ENCODE measurements at places on chromosomes 2 and 18.

DNA sequence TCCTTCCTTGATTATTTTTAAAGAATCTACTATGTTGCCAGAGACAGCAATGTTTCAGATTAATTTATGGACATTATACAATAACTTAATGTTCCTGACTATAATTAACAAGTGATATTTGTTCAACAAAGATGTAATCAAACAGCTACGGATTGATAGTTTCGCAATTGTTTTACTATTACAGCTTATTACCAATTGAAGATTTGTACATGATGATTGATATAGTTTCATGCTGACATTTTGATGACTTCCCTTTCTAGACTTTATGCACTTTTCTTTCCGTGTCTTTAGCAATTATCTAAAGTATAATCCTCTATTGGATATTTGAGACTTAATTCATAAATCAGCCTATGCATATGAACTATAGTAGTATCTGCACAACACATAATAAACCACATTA, 6.5 kb downstream of the SP5 start:
- DNase-seq, result no peak

- peak; percentile 19 for DNase-seq
These were observed 409.2 kb upstream of the TCF4 start for GRCh38 chr18:55997151-55997561.

- DNase-seq, result no peak
These were observed 10.9 kb downstream of the ALS2 start for GRCh38 chr2:201769666-201770373.

DNA sequence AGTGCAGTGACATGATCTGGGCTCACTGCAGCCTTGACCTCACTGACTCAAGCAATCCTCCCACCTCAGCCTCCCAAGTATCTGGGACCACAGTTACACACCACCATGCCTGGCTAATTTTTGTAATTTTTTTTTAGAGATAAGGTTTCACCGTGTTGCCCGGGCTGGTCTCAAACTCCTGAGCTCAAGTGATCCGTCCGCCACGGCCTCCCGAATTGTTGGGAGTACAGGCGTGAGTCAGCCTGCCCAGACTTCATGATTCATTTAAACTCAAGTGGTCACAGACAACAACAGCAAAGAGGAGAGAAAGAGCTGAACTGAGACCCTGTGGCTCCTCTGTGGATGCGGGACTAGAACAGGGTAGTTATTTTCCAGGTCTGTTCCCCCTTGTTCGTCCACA, 83.0 kb downstream of the TSHZ1 start:
- peak; percentile 25 for DNase-seq

DNA sequence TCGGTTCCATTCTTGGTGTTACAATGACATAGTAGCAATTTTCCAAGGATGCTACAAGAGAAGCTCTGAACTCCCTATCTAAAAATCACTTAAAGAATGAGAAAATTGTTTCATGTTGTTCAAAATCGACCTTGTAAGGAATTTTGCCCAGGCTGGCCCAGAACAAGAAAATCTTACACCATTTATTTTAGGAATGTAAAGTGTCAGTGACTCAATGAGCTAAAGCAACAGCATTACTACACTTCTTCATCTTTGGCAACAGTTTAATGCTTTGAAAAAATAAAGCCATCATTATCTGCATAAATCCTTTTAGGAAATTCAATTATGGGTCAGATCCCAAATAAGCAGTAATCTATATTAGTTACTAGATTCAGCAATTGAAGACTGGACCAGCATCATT, 38.6 kb downstream of the SLC25A12 start:
- peak; percentile 73 for DNase-seq

GRCh38 chr2:176122052-176122682, 352 bp upstream of the HOXD9 start:
- no peak for DNase-seq

DNA sequence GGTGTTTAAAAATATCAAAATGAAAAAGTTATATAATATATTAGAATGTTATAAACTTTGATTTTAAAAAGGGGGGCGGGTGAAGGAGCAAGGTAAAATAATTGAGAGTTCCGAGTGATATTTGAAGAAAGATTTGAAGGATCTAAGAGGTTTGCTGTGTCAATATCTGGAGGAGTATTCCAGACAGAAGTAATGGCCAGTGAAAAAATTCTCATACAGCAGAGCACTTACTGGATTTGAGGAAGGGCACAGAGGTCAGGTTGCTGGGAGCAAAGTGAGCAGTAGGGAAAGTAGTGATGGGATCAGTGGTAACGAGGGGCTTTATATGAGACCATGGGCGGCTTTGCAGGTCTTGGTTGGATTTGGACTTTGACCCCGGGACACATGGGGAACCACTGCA, 531.5 kb downstream of the ADCYAP1 start:
- no peak for DNase-seq

DNA sequence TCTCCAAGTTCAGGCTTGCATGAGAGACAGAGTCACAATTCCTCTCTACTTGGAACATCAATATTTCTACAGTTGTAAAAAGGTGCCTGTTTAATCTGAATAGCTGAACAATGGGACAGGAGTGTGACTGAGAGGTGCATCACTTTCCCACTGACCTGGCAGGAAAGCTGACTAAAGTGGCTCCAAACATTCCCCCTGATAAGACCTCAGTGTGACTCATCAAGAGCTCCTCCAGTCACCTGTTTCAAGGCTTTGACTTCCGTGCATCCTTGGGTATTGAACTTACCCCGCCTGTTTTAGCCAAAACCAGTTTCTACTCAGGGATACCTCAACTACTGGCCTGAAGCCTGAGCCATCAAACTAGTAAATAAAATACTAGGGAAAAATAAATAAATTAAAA, 453.9 kb upstream of the DDX18 start:
- DNase-seq, result no peak

GRCh38 chr2:157840568-157841156, 35.5 kb downstream of the ACVR1 start:
- DNase-seq, result peak; percentile 54

- DNase-seq, result peak; percentile 86
These were observed 1.7 kb downstream of the FZD7 start for GRCh38 chr2:202035089-202035940.

- DNase-seq, result peak; percentile 31
These were observed 56.9 kb upstream of the SMAD2 start for GRCh38 chr18:47987388-47987699.

DNA sequence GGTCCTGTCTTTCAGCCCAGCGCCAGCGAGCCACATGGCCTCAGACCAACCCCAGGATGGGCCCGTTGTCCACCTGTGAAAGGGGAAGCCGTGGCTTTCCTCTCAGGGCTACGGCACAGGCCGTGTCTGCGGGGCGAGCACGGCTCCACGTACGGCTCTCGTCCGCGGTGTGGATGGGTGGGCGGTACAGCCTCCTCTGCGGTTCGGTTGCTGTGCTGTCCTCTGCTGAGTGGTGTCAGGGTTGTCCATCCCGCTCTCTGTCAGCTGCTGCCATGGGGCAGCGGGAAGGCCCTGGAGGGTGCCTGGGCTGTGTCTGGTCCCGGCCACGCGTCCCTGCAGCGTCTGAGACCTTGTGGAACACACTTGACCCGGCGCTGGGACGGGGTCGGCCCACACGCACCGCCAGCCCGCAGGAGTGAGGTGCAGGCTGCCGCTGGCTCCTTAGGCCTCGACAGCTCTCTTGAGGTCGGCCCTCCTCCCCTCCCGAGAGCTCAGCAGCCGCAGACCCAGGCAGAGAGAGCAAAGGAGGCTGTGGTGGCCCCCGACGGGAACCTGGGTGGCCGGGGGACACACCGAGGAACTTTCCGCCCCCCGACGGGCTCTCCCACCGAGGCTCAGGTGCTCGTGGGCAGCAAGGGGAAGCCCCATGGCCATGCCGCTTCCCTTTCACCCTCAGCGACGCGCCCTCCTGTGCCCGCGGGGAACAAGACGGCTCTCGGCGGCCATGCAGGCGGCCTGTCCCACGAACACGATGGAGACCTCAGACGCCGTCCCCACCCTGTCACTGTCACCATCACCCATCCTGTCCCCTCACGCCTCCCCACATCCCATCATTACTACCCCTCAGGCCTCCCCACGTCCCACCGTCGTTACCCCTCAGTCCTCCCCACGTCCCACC, 128.7 kb downstream of the NFATC1 start:
- DNase-seq, result no peak

GRCh38 chr18:65409261-65409660, 341.6 kb upstream of the CDH7 start:
- no peak for DNase-seq

DNA sequence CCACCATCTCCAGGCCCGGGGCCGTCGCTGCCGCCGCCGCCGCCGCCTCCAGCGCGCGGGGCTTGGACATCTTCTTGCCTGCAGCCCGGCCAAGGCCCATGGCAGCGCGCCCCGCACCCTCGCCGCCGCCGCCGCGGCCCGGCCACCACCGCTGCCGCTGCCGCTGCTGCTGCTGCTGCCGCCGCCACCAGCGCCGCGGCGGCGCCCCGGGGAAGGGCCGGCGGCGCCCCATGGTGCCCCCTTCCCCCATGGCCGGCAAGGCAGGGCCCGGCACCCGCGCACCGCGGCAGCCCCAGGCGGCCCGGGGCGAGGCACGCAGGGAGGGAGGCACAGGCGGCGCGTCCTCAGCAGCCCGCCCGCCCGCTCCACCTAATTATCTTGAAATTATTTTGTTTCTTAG, 3057.4 kb downstream of the RPIA start:
- DNase-seq, result no peak

DNA sequence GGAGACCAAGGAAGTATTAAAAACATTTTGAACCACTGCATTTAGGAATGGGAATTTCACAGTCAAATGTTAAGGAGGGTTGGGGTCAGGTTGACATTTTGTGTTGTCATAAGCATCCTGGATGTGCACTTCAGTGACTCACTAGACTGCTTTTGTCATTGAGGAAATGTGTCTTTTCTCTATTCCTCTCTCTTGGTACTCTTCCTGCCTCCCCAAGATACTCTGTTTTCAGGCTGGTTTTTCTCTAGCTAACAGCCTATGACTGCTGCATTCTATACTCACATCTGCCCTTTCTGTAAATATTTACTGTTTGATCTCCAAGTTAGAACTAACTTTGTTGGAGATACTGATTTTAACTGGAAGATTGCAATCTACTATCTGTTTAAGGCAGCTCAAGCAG, 23.4 kb downstream of the XRCC5 start:
- DNase-seq, result no peak

- DNase-seq, result peak; percentile 85
These were observed 34.0 kb downstream of the SH3RF3 start for GRCh38 chr2:109162999-109163398.

DNA sequence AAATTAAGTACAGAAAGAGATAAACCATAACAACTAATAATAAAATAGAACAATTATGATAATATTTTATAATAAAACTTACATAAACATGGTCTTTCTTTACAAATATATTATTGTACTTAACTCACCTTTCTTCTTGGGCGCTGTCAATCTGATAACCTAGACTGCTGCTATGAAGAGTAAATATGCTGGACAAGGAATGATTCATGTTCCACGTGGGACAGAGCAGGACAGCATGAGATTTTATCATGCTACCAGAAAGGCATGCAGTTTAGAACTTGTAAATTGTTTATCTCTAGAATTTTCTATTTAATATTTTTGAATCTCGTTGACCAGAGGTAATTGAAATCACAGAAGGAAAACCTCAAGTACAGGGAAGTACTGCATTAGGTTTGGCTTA, 210.7 kb downstream of the ANKRD30B start:
- DNase-seq, result no peak

DNA sequence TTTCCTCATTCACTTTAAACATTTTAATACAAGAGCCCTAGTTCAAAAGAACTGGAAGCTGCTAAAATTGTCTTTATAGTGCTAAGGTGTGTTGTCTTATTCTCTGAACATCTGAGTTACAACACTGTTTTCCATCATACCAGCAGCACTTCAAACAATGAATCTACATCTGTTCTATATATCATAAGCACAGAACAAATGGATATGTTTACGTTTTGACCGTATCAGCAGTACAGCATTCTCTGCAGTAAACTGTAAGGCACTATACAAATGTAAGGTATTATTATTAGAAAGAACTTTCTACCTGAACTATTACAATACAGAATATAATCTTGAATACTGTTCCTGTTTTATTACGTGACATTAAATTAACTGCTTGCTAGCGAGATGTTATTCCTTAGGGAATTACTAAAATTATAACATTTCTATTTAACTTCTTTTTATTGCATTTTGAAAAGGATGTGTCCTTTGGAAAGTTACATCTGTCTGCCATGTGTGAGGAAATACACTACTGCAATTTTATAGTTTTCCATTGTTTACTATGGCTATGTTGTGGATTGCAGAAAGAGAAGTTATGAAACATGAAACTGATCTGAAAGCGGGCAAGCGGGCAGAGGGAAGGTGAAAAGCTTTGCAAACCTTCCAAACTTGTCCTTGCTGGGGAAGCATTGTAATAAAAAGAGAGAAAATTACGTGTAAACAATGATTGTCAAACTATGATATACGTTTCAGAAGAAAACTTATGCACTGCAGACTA, 13.7 kb downstream of the NCKAP1 start:
- no peak for DNase-seq

DNA sequence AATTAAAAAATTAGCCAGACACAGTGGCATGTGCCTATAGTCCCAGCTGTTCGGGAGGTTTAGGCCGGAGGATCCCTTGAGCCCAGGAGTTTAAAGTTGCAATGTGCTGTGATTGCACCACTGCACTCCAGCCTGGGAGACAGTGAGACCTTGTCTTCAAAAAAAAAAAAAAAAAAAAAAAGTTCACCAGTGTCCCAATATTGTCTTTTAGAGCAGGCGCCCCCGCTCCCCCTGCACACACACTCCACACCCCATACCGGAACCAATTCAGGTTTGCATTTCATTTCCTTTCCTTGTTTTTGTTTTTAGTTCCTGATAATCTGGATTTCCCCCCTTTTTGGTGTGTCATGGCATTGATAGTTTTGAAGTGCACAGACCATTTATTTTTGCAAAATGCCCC, 10.4 kb downstream of the TMEM87B start:
- DNase-seq, result no peak

GRCh38 chr2:94999431-94999883, 26.1 kb upstream of the MAL start:
- no peak for DNase-seq

DNA sequence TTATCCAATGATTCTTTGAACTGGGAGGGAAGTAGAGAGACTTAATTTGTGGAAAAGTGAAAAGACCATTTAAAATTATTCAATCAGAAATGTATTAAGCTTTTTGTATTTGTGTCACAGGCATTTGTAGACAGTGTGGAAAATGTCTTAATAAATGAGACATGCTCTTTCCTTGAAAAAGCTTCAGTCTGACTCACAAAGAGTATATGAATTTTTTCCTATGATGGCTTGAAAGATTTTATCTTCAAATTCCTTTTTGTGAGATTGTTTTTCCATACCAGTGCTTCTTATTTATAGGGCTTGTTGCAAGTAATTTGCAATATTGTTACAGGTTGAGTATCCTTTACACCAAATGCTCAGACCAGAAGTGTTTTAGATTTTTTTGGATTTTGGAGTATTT, 39.5 kb downstream of the STON1 start:
- DNase-seq, result peak; percentile 33

GRCh38 chr2:28745876-28746275, 5.8 kb upstream of the PPP1CB start:
- no peak for DNase-seq

DNA sequence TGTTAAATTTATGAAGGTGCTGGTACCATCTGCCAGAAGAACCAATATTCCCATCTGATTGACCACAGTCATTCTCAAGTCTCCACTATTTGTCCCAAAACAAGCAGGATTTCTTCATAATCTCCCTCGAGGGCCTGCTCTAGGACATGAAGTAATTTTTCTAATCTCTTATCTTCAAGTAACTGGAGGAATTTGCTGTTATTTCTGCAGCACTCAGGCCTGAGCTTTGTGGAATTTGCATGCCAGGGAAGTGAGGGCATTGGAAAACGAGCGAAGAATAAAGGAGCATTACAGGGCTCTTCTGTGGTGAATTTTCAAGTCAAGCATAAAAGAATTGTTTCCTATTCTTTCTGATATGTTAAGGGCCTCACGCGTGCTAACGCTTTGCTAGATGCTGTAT, 161.2 kb upstream of the EPAS1 start:
- DNase-seq, result peak; percentile 53

All from fibroblast of skin of scalp (primary cell).